Caki2 (cell line): ENCODE measurements at places on chromosomes 11 and 22.

DNA sequence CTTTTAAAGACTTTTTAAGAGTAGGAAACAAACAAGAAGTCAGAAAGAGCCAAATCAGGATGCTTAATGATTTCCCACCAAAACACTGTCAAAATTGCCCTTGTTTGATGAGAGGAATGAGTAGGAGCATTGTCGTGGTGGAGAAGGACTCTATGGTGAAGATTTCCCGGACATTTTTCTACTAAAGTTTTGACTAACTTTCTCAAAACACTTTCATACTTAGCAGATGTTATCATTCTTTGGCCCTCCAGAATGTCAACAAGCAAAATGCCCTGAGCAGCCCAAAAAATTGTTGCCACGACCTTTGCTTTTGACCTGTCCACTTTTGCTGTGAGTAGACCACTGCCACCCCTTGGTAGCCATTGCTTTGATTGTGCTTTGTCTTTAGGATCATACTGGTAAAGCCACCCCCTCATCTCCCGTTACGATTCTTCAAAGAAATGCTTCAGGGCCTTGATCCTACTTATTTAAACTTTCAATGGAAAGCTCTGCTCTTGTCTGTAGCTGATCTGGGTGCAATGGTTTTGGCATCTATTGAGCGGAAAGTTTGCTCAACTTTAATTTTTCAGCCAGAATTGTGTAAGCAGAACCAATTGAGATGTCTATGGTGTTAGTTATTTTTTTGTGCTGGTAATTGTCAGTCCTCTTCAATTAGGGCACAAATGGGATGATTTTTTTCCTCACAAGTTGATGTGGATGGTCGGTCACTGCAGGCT lies 67.2 kb downstream of the ADM start:
- no peak for DNase-seq

DNA sequence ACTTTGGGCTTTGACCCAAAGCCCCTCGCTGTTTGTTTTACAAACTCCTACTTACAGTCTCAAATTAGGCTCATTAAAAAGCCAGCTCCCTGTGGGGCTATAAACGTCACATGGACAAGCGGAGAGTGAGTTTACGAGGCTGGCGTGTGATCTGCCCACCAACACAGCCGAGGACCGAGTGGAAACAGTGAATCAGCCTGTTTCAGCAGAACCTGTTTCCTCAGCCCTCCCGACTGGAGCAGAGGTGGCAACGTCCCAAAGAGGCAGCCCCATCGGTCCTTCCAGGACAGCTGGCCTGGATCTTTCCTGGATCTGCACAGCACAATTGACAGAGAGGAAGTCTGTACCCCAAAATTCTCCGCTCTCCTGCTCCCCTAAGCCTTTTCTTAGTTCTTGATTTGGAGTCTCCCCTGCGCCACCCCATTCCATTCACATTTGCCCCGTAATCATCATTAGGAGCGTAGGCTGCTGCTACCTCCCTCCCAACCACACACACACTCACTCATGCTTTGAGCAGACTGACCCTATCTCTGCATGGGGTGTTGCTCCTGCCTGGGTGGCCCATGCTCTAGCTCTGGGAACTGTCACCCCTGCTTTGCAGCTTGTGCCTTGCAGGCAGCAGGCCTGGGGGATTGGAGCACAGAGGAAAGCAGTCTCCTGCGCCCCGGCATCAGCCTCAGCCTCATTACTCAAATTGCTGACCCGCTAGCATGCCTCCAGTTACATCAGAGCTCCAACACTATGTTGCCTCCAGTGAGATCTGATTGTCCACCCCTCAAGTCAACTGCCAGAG lies 117.8 kb downstream of the NAT10 start:
- no peak for DNase-seq

GRCh38 chr11:76410851-76411357 lies 29.8 kb downstream of the GVQW3 start:
- DNase-seq: peak; percentile 11

DNA sequence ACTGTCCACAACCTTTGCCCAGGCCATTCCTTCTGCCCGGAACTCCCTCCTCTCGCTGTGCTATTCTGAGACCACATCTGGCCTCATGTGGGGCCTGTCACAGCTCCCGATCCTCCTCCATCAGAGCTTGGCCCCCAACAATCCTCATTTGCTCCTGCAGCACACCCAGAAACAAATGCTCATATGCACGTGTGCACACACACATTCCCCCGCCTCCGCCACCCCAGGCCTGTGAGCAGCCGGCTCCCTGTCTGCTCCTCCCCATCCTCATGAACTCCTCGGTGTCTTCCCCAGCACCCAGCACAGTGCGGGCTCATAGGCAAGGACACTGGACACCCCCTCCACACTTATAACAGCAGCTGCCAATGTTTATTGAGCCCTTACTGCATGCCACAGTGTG lies 29.7 kb upstream of the PICK1 start:
- DNase-seq: no peak
